ENCODE measurements at places on chromosomes 13 and 19. TPM values are rescaled to one million over a fixed set of nuclear protein-coding genes. Genes with fewer than 3 reads are reported as not detected.

MISP gene
- 0.08 TPM for polyA plus RNA-seq

CTXN1 gene
- 12.2 TPM for polyA plus RNA-seq

GPR42 gene
- polyA plus RNA-seq: not detected

DIS3 gene
- 30.1 TPM for polyA plus RNA-seq

KRTDAP gene
- not detected for polyA plus RNA-seq

SIGLEC12 gene
- 0.34 TPM for polyA plus RNA-seq

LATS2 gene
- polyA plus RNA-seq: 10.2 TPM

FCGBP gene
- polyA plus RNA-seq: 3.8 TPM

CYP2F1 gene
- not detected for polyA plus RNA-seq

CLEC17A gene
- 0.16 TPM for polyA plus RNA-seq

ZNF563 gene
- 2.7 TPM for polyA plus RNA-seq

PRTN3 gene
- polyA plus RNA-seq: not detected

CDC16 gene
- polyA plus RNA-seq: 93.9 TPM

PSG11 gene
- polyA plus RNA-seq: not detected

GSX1 gene
- not detected for polyA plus RNA-seq

ATF5 gene
- polyA plus RNA-seq: 95.7 TPM

GCDH gene
- 26.9 TPM for polyA plus RNA-seq

CCDC8 gene
- 20.5 TPM for polyA plus RNA-seq

OR7E24 gene
- polyA plus RNA-seq: not detected

CEBPA gene
- 0.60 TPM for polyA plus RNA-seq

UBAC2 gene
- 48.6 TPM for polyA plus RNA-seq

ACP5 gene
- polyA plus RNA-seq: 152 TPM

TRAPPC5 gene
- polyA plus RNA-seq: 471 TPM

IFNL1 gene
- not detected for polyA plus RNA-seq

TNFSF9 gene
- polyA plus RNA-seq: 0.32 TPM

RYR1 gene
- 1.2 TPM for polyA plus RNA-seq

PBX4 gene
- polyA plus RNA-seq: 6.3 TPM

LGALS14 gene
- polyA plus RNA-seq: not detected

PEAK3 gene
- polyA plus RNA-seq: 0.05 TPM

FUT1 gene
- 1.9 TPM for polyA plus RNA-seq

CHST8 gene
- 0.67 TPM for polyA plus RNA-seq

MEIOSIN gene
- 0.03 TPM for polyA plus RNA-seq

PROZ gene
- polyA plus RNA-seq: not detected

ZNF726 gene
- polyA plus RNA-seq: 1.7 TPM

MKNK2 gene
- polyA plus RNA-seq: 238 TPM

PALM gene
- polyA plus RNA-seq: 3.9 TPM

ZNF415 gene
- 45.4 TPM for polyA plus RNA-seq

KIR3DL2 gene
- 0.03 TPM for polyA plus RNA-seq

KIR2DL4 gene
- polyA plus RNA-seq: 0.07 TPM

STOML3 gene
- not detected for polyA plus RNA-seq

GRIN2D gene
- polyA plus RNA-seq: 0.11 TPM

ZNF729 gene
- not detected for polyA plus RNA-seq

GDF15 gene
- 0.33 TPM for polyA plus RNA-seq

KLF2 gene
- 9.6 TPM for polyA plus RNA-seq

CCNE1 gene
- 9.5 TPM for polyA plus RNA-seq

IFT88 gene
- 14.8 TPM for polyA plus RNA-seq

B3GNT8 gene
- polyA plus RNA-seq: 3.5 TPM

DMKN gene
- 29.3 TPM for polyA plus RNA-seq

Data from adrenal gland (tissue), 19 donors.